ENCODE measurements at places on chromosomes 2 and 18.

- DNase-seq = no peak
Observed at GRCh38 chr2:168179592-168179991, 67.8 kb downstream of the STK39 start.

GRCh38 chr2:65587779-65588178, 155.4 kb upstream of the SPRED2 start:
- DNase-seq = no peak

GRCh38 chr2:210190345-210190744, 19.1 kb upstream of the KANSL1L start:
- DNase-seq = no peak

DNA sequence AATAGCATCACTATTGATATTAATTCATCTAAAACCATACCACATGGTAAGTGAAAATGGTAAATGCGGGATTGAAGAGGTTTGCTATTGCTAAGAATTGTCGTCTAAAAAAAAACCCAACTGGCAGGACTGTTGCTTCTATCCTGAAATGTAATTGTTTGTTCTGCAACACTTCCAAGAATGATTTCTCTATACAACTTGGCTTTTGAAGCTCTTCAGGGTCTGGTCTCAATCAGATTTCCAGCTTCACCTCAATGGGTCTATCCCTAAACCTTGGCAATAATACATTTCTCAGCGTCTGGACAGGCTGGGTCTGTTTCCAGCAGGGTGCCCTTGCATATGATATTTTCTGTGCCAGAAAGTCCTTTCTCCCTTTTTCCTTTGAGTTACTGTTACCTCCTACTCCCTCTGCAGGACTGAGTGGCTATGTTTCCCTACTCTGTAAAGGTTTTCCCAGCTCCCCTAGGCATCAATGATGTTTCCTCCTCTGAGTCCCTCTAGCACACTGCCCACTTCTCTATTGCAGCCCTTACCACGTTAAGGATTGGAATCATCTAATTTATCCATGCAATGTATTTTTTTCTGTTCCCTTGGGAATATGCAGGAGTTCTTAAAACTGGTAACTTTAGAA, 118.2 kb upstream of the REV1 start:
- no peak for DNase-seq

GRCh38 chr18:74334242-74334893, 18.7 kb downstream of the C18orf63 start:
- no peak for DNase-seq

DNA sequence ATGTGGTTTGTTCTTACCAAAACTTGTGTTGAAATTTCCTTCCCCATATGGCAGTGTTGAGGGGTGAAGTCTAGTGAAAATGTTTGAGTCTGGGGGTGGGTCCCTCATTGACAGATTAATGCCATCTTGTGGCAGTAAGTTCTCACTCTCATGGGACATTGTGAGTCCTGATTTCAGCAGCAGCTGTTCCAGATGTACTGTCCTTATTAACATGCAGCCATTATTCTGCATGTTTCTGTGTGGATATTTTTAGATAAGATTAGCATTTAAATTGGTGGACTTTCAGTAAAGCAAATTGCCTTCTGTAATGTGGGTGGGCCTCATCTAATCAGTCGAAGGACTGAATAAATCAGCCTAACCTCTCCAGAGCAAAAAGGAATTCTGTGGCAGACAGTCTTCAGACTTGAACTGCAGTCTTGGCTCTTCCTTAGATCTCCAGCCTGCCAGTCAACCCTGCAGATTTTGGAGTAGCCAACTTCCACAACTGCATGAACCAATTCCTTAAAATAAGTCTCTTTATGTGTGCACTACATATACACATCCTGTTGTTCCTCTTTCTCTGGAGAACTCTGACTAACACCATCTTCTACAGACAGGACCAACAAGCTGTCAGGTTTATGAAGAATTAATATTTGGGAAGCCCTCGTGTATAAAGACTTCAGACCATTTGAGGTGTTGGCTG, 138.7 kb upstream of the ZNF516 start:
- DNase-seq = no peak
